ENCODE measurements at places on chromosomes 4 and X.

GRCh38 chrX:134885336-134886001, 105.3 kb upstream of the SMIM10 start:
- DNase-seq = no peak

DNA sequence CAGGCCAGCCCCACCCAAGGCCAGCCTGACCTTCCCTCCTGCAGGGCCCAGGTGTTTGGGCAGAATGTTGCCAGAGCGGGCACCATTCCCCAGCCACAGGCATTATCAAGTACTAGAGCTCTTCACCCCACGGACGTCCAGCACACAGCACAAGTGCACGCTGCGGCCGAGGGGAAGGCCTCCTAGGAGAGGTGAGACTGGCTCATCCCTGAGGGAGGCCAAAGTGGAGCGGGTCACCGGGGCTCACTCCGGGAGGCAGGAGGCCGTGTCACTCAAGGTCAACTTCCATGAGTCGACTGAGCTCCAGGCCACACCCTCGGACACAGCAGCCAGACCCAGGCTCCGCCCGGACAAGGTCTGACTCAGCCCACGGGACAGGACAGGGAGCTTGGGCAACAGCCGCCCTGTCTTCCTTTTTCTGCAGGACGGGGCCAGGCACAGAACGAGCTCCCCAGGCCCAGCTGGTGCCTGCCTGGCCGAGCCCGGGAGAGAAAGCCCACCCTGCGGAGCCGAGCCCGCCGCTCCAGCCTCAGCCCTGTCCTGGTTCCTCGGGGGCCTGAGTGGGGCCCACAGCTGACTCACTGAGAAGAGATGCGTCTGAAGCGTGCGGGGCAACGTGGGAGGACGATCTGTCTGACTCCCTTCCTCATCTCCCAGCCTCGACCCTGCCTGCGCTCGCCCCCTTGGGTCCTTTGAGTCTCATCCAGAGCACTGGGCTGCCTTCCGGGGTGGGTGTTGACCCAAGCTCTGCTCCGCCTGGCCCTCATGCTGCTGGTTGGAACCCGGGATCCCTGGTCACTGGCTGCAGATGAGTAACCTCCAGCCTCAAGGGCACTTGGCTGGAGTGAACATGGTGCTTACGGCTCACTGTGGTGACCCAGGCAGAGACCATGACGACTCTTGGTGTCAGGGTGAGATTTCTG, 1.6 kb downstream of the SLC49A3 start:
- DNase-seq = no peak

- no peak for DNase-seq
Observed at GRCh38 chr4:147195386-147195785, 249.7 kb upstream of the TTC29 start.

DNA sequence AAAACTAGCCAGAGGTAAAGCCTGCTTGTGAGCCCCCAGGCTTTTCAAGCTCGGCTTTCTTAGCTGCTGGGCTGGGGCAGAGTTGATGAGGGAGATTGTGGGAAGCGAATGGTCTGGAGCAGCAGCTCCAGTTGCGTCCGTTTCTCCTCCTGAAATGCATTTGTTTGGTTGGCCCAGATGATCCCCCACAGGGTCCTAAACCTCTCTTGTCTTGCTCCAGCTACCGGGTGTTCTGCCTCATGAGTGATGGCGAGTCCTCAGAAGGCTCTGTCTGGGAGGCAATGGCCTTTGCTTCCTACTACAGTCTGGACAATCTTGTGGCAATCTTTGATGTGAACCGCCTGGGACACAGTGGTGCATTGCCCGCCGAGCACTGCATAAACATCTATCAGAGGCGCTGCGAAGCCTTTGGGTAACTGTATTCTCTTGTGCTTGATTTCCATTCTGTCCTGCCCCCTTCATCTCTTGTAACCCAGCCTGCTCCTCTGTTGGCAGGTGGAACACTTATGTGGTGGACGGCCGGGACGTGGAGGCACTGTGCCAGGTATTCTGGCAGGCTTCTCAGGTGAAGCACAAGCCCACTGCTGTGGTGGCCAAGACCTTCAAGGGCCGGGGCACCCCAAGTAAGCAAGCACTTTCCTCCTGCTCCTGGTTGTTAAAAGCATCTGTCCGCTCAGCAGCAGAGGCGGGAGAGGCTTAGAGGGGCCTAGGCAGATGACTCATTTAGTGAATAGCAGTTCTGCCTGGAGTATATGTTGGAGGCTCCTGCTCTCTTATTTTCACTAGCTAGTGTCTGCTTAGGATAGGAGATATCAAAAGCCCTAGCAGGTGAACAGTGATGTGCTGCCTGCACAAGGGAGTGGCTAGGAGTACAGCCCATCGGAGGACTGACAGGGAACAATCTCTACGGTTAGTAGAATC, 15.3 kb downstream of the TKTL1 start:
- DNase-seq = no peak

GRCh38 chrX:362937-363620, 23.6 kb downstream of the PPP2R3B start:
- DNase-seq = no peak

GRCh38 chr4:153117554-153117953, 86.7 kb upstream of the TRIM2 start:
- no peak for DNase-seq

DNA sequence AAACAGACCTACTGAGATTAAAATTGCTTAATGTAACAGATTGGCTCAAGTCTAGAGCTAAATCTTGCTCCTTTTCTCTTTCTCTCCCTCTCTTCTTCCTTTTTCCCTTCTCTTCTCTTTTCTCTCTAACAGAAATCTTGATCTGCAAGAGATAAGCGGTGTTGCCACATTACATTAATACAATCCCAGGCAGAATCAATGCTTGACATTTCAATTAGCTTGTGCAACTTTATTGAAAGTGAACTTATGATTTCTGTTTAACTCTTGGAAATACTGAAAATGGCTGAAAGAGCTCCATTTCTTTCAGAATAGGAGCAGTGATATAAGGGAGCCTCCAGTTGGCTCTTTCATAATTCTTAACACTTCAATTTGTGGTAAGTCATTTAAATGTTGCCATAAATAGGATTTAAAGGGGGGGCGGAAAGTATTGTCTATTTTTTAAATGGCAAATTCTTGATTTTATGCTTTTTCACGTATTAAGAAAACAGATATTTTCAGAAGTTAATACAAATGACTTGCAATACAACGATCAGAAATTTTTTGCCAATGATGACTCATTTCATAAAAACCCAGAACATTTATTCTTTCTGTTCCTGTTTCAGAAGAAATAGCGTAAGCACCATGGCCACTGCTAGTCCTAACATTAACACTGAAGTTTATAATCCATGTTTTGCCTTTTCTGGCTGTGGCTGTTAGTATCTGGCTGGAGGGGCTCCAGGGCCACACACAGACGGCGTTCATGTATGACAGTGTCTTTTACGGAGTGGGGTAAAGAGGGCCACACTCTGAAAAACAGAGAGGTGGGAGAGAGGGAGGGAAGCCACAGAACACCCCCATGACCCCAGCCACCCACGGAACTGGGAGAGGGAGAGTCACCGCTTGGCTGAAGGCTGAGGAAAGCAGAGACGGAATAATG, 115.7 kb upstream of the FAT1 start:
- DNase-seq = no peak

GRCh38 chr4:126790633-126791032, 842.1 kb upstream of the INTU start:
- DNase-seq = no peak

DNA sequence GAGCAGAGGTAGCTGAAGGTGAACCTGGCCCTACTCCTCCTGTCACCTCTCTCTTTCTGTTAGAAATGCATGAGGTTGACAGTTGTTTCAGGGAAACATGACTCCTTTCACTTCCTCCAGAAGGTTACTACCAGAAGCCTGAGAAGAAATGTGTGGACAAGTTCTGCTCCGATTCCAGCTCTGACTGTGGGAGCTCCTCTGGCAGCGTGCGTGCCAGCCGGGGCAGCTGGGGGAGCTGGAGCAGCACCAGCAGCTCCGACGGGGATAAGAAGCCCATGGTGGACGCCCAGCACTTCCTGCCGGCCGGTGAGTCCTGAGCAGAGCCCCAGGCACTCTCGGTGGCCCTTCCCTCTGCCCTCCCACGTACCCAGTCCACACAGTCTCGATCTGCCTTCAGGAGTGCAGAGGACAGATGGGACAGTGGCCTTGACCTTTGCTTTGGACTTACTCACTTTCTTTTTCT, 61.3 kb upstream of the TLR2 start:
- no peak for DNase-seq

DNA sequence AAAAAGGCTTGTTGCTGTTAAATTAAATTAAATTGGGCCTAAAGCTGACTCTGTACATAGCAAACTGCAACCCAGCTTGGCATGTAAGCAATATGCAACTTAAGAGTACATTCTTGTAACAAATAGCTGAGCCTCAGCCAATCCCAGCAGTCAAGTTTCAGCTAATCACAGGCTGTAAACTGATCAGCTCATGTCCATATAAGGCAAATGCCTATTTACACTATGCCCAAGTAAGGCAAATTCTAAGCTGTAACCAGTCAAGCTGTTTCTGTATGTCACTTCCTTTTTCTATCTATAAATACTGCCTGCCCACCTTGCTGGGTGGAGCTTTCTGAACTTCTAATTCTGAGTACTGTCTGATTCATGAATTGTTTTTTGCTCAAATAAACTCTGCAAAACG, 429.1 kb upstream of the FTHL17 start:
- DNase-seq = no peak

GRCh38 chr4:70629469-70630090, 1.0 kb downstream of the ENAM start:
- no peak for DNase-seq

GRCh38 chr4:26583538-26583864, 383 bp upstream of the TBC1D19 start:
- DNase-seq = no peak

DNA sequence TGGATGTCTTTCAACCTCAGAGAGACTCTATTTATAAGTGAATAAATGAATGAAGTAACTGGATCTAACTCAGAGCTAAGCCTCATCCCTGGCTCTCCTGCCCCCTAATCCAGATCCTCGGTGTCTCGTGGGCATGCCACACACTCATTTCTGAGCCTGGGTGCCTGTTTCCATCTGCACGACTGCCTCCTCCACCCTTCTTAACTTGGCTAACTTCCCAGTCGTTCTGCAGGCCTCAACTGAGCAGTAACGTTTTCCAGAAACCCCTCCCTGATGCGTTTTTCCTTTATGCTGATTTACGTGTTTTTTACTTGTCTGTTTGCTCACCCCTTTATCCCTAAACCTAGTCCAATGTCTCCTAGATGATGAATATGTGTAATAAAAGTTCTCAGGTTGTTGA, 186.9 kb upstream of the HS3ST1 start:
- DNase-seq = no peak

- DNase-seq = no peak
Observed at GRCh38 chr4:43348591-43348990, 456.1 kb downstream of the GRXCR1 start.

GRCh38 chr4:10521424-10521823, 64.2 kb upstream of the ZNF518B start:
- no peak for DNase-seq

GRCh38 chr4:7120341-7120740, 52.5 kb upstream of the GRPEL1 start:
- no peak for DNase-seq

DNA sequence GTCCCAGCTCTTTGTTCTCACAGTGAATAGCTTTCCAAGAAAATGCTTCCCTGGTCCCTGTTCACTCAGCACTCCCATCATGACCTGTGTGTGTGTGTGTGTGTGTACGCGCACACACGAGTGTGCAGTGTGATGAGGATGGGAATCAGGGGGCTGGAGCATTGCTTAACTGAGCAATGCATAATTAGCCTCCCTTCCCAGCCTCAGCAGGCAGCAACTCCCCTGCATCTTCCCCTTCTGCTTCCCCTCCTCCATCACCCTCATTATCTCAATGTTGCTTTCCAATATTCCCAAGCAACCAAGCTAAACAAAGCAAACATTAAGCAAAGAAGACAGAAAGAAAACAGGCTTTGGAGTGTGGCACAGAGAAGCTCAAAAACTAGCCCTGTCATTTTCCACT, 137.0 kb downstream of the RBM47 start:
- no peak for DNase-seq

- DNase-seq = no peak
Observed at GRCh38 chr4:11133868-11134267, 294.8 kb downstream of the HS3ST1 start.

DNA sequence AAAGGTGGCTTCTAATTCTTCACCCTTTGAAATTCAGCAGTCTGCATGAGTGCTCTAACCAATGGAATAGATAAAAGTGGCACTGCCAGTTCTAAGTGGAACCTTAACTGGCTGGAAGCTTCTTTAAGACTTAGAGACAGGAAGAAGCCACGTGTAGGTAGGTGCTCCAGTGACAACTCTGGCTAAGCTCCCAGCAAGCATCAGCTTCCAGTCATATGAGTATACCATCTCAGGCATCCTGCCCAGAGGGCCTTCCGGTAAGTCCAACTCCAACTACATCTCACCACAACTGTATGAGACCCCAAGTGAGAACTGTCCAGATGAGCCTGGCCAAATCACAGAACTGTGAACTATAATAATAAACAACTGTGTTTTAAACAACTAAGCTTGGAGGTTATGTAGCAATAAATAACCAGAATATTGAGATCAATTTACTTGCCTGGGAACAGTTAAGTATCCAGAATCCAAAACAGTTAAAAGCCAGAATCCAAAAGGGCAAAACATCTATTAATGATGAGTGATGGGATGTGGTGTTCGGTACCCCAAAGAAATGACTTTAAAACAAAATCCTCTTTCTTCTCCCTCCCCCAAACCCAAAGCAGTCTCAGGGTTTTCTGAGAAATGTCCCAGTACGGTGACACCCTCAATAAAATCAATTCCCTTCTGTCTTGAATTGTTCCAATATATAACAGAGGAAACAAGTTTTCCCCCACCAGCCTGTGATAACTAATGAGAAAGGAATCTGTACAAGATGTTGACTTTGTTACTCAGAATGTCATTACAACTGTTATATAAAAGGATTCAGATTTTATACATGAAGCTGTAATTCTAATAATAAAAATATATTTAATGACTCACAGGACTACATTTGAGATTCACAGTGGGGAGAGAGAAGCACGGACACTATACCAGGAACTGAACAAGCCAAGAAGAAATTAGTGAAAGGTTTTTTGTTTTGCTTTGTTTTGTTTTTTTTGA, 4.2 kb downstream of the TSPAN5 start:
- DNase-seq = no peak

- no peak for DNase-seq
Observed at GRCh38 chrX:108019382-108019875, 25.4 kb upstream of the VSIG1 start.

DNA sequence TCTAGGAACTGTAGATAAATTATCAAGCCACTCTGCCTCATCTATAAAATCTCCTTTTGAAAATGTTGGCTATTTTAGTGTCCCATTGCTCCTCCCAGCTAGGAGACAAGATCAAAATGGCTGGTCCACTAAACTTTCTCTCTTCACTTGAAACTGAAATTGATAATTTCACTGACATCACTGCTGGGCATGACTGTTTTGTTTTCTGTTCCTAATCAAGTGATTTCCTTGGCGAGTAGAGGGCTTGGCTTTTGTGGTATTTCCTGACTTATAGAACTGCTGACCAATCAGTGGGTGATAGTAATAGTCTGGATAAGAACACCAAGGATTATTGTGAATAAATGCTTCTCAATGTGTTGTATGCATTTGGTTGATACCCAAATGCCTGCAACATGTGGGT, 2152.9 kb downstream of the ARAP2 start:
- no peak for DNase-seq

Data from nucleus accumbens (tissue), 56 donors.